Kidney (tissue), 22 donors: ENCODE measurements at places on chromosomes 2 and 18.
A peak's percentile ranks its signal among the peaks of the same experiment; 100 is the strongest.

DNA sequence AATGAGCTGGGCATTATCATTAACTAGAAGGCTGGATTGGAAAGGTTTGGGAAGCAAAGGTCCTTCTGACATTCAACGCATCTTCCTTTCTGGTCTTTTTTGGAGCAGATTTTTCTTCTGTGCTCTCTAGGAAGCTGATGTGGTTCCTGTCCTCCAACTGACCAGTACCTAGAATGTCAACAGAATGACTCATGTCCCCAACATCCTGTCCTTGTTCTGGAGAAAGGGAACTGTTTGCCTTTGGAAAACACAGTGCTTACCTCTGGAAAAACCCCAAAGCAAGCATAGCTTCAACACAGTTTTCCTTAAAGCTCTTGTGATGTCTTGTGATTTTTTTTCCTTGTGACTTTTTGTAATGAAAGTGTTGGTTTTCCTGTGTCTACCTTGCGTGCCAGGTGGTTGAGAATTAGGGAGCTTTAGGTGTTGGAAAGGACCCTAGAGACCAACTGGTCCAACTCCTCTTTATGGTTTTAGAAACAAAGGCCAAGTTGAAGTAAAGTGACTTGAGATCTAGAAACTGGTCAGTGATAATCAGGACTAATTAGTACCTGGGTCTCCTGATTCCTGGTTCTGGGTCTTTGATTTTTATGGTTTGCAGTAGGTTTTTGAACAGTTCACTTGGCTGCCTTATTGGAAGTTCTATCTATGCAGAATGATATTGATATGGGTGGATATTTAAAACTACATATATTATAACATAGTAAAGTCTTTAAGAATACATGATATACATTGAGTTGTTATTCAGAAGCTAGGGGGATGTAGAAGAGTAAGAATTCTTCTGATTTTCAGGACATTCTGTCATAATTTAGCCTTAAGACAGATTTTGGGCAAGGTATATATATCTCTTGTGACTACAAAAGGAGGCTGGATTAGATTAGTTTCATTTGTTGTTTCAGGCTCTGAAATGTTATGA, 70.5 kb downstream of the FMNL2 start:
- peak; percentile 44 for DNase-seq

DNA sequence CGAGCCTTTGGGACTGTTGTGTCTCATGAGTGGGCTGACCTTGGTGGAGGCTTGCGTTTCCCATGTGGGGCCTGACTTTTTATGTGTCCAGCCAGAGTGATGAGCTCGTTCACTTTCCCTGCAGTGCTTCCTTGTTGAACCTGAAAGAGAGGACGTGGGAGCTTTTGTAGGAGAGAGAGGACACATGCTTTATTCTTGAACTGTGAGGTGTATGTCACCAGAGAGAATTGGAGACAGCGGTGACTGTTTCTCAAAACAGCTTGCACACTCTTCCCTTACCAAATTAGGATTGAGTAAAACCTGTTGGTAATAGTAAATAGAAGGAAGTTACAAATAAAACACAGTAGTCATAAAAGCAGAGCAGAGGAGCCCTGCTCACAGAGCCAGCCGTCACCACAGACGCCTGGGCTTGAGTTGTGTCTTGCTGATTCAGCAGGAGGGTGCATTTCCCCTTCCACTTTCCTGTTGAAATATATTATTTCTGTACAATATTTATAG, 60.7 kb downstream of the INPP4A start:
- DNase-seq: no peak

DNA sequence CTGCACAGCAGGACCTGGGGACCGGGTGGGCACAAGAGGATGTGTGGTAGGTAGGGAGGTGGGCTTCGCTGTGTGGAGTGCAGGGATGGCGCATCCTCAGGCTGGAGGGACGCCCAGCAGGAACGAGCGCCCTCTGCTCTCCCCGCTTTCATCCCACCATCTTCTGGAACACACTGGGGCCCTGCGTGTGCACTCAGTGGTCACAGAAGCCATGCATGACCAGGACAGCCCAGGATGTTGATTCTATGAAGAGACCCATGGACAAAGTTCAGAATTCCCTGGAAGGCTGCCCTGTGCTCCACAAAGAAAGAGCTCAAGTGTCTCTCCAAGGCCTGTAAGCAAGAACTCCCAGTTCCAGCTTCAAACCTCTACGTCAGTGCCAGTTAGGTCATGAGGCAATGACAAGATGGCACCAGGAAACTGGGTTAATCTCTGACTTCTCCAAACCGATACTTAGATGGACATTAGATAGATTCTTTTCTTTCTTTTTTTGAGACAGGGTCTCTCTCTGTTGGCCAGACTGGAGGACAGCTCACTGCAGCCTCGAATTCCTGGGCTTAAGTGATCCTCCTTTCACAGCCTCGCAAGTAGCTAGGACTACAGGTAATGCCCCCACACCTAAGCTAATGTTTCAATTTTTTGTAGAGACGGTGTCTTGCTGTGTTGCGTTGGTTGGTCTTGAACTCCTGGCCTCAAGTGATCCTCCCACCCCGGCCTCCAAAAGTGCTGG, 3.4 kb downstream of the SLC66A2 start:
- no peak for DNase-seq

GRCh38 chr2:86398500-86399474, 42.4 kb upstream of the KDM3A start:
- no peak for DNase-seq

- no peak for DNase-seq
These were observed 56.2 kb upstream of the SLC16A14 start for GRCh38 chr2:230124757-230125431.

DNA sequence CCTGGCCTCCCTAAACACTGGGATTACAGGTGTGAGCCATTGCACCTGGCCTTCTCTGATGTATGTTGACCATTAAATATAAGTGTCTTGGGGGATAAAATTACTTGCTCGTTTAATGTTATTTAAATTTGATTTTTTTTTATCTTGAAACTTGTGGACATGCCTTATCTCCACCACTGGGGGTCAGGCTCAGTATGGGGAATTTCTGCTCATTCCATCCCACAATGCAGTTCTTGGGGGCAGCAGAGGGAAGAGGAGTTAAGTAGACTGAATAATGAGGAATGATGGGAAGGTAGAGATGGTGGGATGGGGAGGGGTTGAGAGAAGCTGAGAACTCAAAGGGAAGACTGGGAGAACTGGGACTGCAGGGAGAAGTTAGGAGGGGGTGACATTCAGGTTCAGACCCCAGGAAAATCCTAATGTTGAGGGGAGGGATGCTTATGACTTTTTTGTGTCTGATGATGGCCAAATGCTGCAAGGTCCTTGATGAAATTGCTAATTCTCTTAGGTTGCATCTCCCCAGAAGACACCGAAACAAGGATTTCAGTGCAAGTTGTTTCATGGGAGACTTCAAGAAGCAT, 174.2 kb downstream of the MIB1 start:
- peak; percentile 79 for DNase-seq

- DNase-seq: no peak
These were observed 128.9 kb upstream of the RIOK3 start for GRCh38 chr18:23324056-23324811.

DNA sequence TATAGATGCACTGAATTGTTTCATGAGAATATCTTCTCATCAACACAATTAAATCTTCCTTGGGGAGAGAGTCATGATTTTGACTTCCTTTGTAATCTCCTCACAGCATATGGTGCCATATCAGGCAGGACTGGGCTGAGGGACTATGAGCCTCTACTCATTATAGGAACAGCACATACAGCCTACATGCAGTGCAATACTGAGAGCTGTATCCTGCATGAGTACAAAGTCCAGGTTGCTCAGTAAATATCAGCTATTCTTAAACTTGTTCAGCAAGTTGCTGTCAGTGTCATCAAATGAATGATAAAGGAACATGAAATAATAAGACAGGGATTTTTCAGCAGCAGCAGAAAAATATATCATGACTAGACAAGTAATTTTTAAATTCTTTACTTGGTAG, 10.8 kb downstream of the DLGAP1 start:
- no peak for DNase-seq

DNA sequence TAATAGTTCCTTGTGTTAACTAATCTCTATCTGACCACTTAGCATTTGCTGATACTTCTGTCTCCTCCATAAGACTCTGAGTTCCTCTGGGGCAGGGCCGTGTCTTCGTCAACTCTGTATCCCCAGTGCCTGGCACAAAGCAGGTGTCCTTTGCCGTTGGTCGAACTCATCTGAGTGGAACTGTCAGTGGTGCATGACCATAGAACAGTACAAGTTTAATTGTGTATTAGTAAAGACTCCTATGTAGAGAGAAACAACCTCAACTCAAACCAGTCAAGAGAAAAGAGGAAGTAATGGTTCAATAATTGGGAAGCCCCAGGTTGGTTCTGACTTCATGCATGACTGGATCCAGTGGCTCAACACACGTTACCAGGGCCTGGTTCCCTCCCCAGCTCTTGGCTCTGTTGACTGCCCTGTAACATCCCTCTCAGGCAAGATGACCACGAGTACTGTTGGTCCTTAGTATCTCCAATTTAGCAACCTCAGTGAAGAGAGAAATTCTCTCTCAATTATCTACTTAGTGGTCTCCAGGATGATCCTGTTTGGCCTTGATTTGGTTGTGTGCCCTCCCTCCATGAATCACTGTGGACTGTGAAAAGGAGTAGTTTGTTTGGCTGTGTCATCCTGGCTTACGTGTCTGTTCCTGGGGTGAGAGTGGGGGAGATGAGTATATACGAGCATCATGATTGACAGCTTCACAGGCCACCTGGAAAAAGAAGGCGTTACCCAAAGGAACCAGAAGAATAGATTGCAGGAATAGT, 58.5 kb upstream of the MSH6 start:
- no peak for DNase-seq

DNA sequence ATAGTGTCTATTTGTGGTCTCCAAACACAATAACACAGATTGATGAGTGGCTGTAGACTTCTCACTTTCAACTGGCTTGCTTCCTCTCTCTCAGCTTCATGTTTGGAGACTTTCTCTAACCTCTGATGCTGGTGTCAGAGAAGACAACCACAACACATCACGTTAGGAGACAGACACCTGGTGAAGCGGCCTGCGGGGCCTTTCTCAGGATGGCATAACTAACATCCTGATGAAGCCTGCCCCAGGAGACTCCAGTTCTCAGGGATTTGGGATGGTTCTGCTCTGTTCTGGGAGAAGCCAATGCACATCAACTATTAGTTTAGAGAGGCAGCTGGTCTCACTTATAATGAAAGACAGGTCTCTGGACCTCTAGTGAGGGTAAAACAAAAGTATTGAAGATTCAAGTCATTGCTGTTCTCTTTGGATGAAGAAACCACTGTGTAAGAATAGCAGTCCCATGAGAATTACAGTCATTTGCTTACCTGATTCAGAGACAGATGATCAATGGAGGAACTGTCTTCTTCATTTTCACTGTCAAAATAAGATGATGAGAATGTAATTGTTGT, 2.0 kb downstream of the IL1A start:
- no peak for DNase-seq

GRCh38 chr2:24730481-24730880, 62.7 kb downstream of the PTRHD1 start:
- DNase-seq: no peak

DNA sequence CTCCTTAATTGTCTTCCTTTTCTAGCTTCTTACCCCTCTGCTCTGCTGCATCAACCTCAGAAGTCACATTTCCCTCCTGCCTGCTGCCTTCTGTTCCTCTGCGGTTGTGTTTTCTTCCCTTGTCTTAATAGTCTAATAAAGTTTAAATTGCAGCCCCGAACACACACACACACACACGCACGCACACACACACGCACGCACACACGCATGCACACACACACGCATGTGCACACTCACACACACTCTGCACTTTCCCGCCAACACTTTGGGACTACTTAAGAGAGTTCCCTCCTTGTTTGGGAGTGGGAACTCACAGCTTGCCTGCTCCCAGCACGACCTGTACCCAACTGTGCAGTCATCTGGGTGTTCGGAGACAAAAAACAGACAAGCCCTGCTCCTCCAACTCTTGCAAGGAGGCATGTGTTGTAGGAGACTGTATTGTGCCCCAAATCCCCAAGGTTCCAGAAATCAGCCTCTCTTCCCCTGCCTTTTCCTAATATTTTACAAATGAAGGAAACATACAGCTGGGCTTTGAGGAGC, 99.1 kb downstream of the SETBP1 start:
- DNase-seq: no peak

DNA sequence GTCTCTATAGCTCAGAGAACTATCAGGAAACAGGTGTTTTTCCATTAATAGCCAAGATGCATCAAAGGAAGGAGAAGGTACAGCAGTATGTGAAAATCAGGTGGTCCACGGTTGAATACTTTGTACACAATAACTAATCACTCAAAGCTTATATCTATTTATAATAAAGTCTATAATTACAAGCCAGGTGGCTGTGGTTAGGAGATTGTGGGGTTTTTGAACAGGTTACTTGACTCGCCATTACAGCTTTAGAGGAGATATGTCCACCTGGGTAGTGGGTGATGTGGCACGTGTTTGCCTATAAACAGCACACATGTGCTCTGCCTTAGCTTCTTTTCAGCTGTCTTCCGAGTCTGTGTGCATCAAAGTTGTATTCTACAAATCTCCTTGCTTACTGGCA, 892.2 kb upstream of the ZEB2 start:
- DNase-seq: no peak

DNA sequence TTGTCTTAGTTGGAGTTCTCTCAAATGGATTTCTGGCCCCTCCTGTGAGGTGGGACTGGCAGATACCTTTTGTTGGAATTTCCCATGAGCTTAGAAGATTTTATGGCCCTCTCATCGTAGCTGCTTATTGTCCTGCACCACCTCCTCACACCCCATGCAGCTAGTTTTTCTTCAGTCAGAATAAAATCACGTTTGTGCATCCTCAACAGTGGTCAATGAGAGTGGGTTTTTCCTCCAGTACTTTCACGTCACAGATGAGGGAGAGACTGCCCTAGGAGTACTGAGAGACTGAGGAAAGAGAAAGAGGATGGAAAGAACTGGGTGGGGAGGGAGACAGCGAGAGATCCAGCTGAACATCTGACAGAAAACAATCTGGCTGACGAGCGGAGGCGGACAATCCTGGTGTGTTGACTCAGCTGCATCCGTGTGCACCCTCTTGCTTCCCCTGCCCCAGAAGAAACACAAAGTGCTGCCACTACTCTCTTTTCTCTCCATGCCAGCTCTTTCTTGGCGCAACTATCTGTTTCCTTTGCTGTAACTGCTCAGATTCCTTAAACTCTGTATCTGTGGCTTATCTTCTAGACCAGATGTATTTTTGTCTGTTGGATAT, 7.4 kb downstream of the RAPGEF4 start:
- no peak for DNase-seq

GRCh38 chr2:230888824-230889400, 24.2 kb downstream of the ITM2C start:
- DNase-seq: peak; percentile 23

DNA sequence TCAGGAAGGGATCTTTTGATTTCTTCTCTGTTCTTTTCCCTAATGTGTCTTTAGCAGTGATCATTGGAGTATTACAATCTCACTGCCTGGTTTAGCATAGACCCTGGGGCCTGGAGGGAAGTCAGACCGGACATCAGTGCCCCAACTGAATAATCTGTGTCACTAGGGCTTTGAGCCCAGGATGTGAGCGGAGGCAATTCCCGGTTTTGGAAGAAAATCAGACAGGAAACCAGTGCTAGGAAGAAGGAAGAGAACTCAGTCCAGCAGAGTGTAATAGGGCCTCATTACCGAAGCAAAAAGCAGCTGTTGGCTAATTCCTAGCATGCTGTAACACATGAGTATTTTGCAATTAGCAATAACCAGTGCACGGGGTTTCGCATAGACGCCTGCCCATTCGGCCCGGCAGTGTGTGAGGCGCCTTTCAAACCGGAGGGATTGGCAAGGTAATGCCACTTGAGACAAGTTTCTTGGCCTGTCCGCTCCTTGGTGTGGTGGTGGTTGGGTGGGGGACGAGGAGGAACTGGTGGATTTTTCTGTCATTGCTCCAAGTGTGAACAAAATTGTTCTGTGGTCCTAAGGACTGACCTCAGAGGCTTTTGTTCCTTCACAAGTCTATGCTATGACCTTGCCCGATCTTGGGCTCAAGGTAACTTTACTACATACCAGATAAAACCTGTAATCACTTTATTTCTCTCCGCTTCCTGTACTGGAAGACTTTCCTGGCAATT, 2.8 kb downstream of the FOSL2 start:
- no peak for DNase-seq
